ENCODE measurements at places on chromosomes 7 and 10.

DNA sequence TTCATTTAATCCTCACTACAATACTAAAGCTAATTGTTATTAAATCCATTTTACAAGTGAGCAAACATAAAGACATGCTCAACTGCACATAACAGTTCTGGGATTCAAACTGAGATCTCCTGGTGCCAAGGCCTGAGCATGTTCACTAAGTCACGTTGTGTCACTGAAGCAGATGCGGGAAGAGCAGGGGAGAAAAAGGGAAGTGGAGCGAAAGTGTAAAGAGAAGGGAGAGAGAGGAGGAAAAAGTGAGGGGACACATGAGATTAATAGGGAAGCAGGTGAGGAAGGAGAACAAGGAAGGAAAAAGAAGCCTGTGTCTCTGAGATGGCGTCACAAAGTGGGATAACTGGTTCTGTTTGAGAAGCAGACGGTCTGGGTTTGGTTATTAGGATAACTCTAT lies 38.9 kb upstream of the KAT6B start:
- no peak for DNase-seq

GRCh38 chr7:22996470-22996869 lies 17.5 kb downstream of the HYCC1 start:
- DNase-seq: no peak

DNA sequence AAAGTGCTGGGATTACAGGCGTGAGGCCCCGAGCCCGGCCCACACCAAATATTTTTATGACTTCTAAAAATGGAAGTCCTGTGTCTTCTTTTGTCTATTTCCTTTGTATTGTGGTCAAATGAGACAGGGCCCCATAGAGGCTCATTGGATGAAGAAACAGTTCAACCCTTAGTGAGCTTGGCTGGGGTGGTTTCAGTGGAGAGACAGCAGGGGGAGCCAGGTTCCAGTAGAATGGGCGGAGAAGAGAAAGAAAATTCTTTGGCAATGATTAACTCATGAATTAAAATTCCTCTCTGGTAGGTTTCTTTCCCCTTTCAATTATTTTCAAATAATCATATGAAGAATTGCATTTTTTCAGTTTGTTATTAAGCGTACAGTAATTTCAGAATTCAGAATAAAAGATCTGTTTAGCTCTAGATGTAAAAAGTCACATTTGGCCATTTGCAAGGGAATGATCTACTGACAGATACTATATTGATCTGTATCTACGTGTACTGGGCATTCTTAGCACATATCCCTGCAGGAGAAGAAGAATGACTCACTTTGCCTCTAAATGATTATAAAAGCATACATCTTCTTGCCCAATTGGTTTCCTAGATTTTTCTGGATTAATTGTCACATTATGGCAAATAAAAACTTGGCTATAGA lies 43.2 kb downstream of the PNLIPRP3 start:
- DNase-seq: peak; percentile 50

- DNase-seq: no peak
Observed at GRCh38 chr7:55073976-55074528, 55.2 kb downstream of the EGFR start.

DNA sequence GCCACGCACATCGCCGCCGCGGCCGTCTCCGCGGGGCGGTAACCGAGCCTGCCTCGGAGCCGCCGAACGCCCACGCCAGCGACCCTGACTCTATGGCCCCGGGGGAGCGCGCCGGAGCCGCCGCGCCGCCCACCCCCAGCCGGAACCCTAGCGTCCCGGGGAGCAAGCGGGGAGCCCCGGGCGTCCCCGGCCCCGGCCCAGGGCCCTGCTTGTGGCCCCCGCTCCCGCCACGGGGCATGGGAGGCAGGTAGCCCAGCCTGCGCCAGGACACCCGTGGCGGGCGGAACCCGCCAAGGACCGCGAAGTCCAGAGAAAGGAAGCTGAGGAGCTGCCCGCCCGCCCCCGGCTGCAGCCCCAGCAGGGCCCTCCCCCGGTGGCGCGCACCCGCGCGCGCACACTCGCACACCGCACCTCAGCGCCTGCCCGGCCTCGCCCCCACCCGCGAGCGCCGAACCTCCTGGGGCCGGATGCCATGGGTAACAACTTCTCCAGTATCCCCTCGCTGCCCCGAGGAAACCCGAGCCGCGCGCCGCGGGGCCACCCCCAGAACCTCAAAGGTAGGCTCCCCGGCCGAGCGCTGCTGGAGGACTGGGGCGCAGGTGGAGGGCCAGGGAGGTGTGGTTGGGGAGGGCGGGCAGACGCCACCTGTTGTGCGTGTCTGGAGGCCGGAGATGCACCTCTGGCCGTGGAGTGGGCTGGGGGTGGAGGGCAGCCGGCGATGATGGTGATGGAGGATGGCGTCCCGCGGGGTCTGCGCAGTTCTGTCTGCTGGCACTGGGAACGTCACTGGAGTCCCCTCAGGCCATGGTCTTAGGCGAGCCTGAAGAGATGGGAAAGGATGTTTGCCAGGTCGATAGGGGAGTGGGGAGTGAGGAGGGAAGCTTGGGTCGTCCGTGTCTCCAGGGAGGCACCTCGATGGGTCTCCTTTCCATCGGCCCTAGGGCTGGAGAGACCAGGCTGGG lies 692 bp downstream of the NEURL1 start:
- peak; percentile 50 for DNase-seq

DNA sequence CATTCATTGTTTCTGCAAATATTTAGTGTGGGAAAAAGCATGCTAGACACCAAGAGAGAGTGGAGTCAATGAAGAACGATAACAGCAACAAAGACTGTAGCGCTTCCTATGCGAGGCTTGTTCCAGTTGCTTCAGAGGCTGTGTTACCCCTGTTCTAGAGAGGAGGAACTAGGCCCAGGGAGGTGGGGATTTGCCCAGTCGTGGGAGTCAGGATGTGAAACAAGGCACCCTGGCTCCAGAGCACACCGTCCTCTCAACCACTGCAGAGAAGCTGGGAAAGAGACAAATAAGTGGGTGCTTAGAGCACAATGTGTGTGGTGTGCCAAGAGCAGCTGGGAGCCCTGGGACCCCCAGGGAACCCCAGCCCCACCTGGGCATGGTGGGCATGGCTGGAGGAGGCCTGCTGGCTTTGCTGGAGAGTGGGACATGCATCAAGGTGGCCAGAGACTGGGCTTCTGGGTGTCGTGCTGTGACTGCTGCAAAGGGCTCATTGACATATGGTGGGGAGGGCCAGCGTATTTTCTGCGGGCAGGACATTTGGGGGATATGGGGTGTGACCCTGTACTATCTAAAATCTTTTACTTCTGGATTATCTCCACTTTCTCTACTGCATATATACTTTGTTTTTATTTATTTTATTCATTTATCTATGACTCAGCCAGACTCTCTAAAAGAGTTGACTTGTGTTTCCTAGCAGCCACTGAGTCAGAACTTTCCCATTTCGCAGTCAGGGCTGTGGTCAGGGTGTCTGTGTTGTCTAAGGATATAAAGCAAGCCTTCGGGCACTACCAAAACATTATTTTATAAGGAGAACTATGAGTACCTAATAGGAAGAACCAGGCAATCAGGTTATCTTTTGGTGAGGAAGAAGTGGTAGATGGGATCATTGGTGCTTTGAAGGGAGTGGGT lies 95.4 kb downstream of the TCF7L2 start:
- DNase-seq: no peak

- DNase-seq: no peak
Observed at GRCh38 chr10:42574336-42574735, 64.0 kb downstream of the ZNF33B start.

Measured in WTC11 (cell line).